Activated naive CD8-positive, alpha-beta T cell treated with anti-CD3 and anti-CD28 coated beads, Interleukin-2, amount 50 U/mL, for 16 hours (primary cell): ENCODE measurements at places on chromosomes 7 and 10.

GRCh38 chr10:125084191-125084613 is 76.2 kb downstream of the CTBP2 start:
- no peak for DNase-seq

- no peak for DNase-seq
These were observed 45.3 kb downstream of the RCC1L start for GRCh38 chr7:75028299-75028698.

- no peak for DNase-seq
These were observed 52.4 kb upstream of the LRRC17 start for GRCh38 chr7:102860351-102860811.

- no peak for DNase-seq
These were observed 81.6 kb upstream of the RNF32 start for GRCh38 chr7:156559001-156559400.

GRCh38 chr7:108331971-108332370 is 124.3 kb downstream of the NRCAM start:
- DNase-seq = no peak

- no peak for DNase-seq
These were observed 473.0 kb downstream of the PLXDC2 start for GRCh38 chr10:20289070-20289828.

DNA sequence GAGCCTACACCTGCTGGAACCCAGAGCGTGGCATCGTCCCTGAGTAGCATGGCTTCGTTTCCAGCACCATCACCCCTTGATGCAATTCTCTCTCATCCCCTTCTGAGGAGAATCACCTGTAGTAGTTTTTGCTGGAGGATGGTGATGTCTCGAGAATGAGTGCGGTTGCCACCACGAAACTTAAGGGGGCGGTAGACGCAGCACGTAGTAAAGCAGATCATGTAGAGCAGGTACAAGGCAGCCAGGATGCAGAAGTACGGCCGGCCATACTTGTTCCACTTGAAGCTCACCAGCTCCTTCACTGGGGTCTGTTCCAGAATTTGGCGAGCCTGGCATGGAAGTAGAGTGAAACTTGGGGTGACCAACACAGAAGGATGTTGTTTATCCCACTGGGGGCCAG is 8.1 kb downstream of the TRPV5 start:
- no peak for DNase-seq

DNA sequence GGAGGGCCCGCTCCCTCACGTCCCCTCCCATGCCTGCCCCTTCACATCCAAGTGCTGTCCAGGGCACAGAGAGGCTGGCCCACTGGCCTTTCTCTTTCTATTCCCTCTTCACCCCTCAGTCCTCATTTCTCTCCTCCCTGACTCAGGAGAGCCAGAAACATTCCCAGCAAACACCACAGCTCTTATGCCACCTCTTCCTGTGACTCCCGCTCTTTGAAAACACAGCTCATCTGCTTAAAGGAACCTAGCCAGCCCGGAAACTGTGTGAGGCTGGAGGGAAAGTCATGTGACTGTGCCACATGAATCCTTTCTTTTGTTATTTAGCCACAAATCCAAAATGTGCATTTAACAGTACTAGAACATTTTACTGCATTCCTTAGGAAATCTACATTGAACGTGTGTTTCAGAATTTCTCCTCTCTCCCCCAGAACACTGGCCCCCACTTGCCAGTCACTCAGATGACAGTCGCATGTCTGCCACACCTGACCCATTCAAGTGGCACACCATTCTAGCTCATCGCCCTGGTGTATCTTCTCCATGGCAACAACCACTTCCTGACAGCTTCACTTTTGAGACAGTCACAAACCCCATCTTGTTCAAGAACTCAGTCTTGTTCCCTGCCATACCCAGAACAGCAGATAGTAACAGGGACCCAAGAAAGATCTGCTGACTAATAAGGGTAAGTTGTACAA is 42.8 kb downstream of the GRB10 start:
- no peak for DNase-seq

DNA sequence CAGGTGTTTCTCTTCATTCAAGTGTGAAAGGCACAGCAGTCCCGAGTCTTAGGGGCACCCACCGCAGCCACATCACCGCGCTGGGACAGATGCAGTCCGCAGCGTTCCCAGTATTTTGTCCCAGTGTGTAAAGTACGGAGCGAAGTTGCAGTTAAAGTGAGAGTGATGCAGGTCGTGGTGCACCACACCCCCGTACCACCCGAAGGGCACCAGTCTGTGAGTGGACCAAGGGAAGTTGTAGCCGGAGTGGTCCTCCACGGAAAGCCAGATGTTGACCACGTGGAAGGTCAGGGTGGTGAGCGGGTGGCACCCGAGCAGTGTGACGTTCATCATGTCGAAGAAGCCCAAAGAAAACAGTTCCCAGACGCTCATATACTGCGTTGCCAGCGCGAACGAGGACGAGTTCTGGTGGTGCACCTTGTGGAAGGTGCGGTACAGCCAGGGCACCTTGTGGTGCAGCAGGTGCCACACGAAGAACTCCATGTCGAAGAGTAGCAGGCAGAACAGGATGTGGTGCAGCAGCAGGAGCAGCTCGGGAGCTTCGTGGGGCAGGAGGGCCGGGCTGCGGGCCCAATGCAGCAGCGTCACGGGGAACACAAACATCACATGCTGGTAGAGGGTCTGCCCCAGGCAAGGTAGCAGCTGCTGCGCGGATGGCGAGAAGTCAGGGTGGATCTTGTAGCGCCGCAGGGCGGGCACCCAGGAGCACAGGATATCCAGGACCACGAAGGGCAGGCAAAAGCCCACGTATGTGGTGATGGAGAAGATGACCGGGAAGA is 526 bp downstream of the CH25H start:
- no peak for DNase-seq

DNA sequence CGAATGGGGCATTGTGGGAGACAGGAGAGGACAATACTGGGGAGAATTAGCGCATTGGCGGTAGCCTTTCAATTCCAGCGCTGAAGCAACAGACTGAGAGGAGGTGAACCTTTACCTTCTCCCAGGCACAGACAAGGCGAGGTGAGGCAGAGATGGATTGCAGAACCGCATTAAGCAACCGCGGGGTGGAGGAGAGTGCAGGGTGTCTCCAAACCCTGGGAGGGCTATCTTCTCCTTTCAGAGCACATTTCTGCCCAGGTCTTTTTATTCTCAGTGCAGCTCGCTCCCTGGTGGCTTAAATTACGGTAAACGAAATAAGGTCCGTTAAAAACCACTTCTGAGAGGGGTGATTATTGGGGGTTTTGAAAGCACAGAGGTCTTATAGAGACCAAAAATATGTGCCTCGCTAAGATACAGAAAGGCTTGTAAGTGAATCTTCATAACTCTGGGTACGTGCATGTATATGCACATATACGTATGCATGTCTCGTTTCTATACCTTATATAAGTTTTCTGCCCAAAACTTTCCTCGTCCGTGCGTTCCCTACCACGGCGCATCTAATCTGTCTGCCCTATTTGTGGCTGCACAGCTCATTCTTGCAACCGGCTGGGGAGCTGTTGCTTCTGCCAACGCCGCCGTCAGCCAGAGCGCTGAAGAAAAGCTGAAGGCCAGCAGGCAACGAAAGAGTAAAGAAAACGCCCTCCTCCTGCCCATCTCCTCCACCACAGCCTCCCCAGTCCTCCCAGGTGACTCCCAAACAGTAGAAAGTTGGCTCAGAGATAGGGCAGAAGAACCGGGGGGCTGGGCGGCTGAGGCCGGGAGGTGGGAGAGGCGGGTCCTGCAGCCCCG is 895 bp upstream of the ZNF804B start:
- no peak for DNase-seq

GRCh38 chr10:103139803-103140202 is 53.3 kb downstream of the NT5C2 start:
- no peak for DNase-seq

DNA sequence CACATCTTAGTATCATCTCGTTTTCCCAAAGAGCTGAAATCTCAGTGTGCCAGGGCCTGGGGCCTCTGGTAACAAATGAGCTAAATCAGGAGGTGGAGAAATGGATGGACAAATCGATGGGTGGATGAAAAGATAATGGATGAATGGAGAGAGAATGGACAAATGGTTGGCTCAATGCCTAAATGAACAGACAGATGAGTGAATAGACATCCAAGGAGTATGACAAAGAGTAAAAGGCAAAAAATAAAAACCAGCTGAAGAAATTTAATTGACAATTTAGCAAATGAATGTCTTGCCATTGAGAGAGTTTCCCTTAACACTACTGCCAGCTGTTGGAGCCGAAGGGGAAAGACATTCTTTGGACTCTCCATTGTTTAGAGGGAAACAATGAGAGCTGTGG is 8.0 kb downstream of the SYCE1 start:
- DNase-seq = no peak

DNA sequence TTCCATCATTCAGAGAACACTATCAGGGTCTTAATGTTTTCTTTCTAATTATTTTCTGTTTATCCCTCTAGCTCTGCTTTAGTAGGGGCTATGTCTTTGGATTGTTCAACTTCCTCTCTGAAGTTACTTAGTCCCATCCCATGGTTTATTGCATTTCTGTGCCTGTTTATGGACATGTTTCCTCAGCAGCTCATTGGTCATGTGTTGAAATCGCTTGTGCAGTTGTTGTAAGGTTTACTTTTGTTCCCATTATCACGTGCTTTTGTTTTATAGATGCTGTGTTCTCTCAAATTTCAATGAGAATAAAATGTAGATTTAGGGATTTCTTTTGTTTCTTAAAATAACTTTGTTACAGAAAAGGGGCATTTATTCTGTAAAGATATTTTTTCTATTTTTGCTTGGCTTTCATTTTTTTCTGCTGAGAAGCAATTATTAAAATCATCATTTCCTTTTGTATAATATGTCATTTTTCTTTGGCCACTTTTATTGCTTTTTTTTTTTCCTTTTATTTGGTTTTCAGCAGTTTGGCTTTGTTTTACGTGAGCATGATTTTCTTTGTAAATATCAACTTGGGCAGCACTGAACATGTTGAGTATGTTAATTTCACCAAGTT is 110.9 kb downstream of the CCDC7 start:
- DNase-seq = no peak

DNA sequence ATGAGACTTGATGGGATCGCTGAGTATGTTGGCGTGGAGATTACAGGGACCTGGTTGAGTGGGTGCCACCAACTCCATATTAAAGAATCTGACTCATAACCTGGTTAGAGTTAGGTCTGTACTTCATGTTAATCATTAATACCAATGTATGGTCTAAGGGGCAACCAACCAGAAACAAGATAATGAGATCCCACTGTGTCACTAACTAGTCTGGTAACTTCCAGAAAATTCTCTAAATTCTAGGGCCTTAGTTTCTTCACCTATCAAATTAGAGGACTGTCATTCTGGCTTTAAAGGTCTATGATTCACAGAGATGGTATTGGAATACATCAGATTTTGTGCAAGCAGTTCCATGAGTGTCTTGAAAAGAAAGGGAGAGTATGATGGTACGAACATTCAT is 102.2 kb downstream of the SNX10 start:
- no peak for DNase-seq

GRCh38 chr10:68600041-68600778 is 40.1 kb downstream of the TET1 start:
- DNase-seq = no peak

- no peak for DNase-seq
These were observed 1034.5 kb upstream of the LRRTM3 start for GRCh38 chr10:65891073-65891981.

DNA sequence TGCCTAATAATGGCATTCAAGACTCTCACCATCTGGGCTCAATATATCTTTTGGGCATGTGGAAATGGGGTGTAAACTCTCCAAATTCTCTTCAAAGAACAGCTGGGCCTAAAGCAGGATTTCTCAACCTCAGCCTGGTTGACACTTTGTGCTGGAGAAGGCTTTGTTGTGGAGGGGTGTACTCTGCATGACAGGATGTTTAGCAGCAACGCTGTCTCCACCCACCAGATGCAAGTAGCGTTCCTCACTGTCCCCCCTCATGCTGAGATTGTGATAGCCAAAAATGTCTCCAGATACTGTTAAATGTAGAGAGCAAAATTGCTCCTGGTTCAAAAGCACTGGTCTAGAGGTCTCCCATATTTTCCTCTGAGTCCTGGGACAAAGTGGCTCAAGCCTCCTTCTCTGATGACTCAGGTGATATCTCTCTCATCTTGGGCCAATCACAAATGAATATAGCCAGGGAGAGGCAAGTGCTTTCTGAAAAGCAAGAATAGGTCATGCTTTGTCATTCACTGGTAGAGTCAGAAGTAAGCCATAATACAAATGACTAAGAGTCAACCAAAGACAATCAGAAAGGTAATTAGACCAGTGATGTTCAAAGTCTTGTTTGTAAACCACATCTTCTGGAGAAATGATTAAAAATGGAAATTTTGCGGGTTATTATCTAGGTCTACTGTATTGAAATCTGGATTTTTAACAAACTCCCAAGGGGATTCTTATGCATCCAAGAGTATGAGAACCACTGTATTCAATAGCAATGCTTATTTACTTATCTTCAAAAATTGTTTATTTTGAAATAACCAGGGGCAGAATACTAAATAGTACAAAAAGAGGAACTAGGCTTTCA is 330.8 kb downstream of the PTEN start:
- no peak for DNase-seq

- no peak for DNase-seq
These were observed 6.3 kb downstream of the POLD2 start for GRCh38 chr7:44116789-44117666.

DNA sequence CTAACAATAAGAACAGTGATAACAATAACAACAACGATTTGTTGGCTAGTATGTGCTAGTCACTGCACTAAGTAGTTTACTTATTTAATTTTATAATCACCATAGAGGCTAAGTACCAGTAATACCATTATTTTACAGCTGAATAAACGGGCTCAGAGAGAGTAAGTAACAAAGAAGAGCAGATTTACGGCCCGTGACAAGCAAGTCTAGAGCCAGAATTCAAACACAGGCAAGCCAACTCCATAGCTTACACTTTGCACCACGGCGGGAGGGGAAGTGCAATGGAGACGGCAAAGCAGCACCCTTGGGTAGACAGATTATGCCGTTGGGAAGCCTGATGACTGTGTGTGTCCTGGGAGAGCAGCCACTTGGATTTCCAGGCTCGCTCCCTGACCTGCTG is 1.2 kb upstream of the OR6V1 start:
- no peak for DNase-seq

DNA sequence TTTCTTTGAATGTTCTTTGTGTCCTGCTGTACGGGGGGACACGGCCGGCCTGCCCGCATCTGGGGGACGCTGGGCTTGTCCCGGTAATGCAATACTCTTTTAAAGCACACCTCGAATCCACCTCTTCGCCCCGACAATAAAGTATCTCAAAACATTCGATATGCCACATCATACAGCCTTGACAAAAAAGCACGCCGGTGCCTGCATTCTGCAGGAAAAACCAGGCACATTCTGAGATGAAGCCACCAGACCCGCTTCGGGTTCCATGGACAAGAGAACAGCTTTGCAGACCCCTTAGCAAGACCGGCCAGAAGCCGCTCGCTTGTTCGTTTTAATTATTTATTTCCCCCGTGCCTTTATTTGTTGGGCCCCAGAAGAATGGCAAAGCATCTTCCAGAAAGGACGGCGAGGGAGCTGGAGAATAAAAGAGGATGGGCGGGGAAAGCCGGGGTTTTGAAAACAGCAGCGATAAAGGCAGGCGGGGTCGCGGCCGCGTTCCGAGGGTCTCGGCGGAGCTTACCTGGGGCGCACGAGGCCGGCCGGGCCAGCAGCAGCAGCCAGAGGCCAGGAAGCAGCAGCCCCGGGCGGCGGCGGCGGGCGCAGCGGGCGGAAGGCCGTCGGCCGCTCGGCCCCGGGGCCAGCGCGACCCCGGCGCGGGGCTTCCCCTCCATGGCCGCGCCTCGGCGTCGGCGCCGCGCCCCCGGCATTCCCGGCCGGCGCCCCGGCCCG is 462 bp downstream of the KIAA1549 start:
- DNase-seq = no peak

- no peak for DNase-seq
These were observed 173.0 kb upstream of the NEBL start for GRCh38 chr10:21069929-21070700.

GRCh38 chr7:108717781-108718180 is 148.1 kb downstream of the DNAJB9 start:
- DNase-seq = no peak
